ENCODE measurements at places on chromosomes 3 and 15.

- no peak for DNase-seq
Observed at GRCh38 chr15:64009798-64010261, 36.5 kb downstream of the DAPK2 start.

DNA sequence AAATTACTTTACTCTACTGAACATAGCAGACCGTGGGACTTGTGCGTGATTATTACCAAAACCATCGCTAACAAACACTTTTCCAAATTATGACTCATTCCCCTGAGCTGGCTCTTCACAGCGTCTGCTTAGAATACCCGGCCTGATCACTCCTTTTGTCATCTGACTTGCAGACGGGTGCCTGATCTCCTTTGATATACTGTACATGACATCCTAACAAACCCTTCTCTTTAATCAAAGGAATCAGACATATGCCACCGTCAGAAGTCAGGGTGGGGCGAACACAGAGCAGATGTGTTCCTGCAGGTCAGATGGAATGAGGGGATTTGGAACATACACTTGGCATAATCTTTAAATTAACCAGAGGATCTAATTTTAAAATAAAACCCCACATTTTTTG, 48.5 kb upstream of the SH3GL3 start:
- DNase-seq = no peak

DNA sequence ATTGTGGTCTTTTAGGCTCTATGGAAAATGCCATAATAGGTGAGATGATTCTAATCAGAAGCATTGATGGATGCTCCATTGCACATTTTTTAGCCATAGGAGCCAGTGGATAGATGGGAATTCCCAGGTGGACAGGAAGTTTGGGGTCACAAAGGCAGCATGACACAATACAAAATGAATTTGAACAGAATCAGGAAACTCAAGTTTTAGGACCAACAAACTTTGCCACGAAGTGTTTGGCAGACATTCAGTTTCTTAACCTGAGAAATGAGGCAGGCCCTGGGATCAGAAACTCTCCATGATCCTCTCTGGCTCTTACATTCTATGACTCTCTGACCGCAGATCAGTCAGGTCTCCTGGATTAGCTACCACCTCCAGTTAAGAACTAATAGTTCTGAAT, 275.4 kb downstream of the TIGIT start:
- no peak for DNase-seq

DNA sequence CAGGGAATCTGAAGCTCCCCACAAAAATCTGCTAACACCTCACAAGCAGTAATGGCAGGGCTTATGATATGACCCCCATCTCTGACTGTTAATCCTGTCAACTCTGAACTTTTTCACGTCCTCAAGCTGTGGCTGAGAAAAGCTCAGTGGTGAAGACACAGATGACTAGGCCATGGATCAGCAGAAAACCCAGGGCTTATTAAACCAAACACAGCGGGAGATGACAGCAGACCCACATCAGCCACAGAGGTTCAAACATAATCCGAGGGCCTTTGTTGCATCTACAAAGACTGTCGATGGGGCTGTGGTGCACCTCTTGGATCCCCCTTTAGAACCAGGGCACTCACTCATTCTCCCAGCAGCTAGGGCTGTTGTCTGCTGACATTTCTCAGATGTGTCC, 50.4 kb downstream of the GLB1 start:
- no peak for DNase-seq

- no peak for DNase-seq
Observed at GRCh38 chr3:133301194-133301593, 98.7 kb upstream of the BFSP2 start.

GRCh38 chr3:196629228-196629627, 10.3 kb upstream of the NRROS start:
- DNase-seq = peak; percentile 83

- no peak for DNase-seq
Observed at GRCh38 chr3:28971156-28971555, 309.7 kb upstream of the RBMS3 start.

GRCh38 chr15:88621789-88622604, 857 bp downstream of the AEN start:
- peak; percentile 69 for DNase-seq
